ENCODE measurements at places on chromosomes 5 and 9. TPM values are rescaled to one million over a fixed set of nuclear protein-coding genes. Genes with fewer than 3 reads are reported as not detected.

GRCh38 chr5:124824637-124825158, 78.3 kb upstream of the ZNF608 start:
- no peak for DNase-seq

- DNase-seq, result no peak
Measured at GRCh38 chr9:88587182-88587581, 52.2 kb downstream of the NXNL2 start.

- no peak for DNase-seq
Measured at GRCh38 chr5:77953374-77953773, 177.2 kb upstream of the TBCA start.

DNA sequence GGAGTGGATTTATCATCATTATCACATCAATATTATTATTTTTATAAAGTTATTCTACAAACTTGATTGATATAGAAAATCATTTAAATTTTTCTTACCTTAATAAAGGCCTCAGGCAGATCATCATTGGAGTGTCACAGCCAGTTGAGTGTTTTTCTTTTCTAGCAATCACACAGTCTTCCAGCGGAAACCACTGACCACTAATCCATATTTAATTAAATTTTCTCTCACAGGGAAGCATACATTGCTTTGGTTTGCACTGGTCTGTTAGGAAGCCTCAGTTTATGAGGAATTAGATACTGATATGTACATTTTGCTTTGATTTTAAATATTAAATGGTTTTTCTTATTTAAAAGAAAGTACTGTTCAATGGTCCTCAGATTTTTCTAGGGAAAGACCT, 6.7 kb downstream of the SPZ1 start:
- DNase-seq, result no peak

GRCh38 chr9:91034976-91035824, 233.6 kb downstream of the SYK start:
- no peak for DNase-seq

- no peak for DNase-seq
Measured at GRCh38 chr5:76576996-76577395, 46.2 kb downstream of the F2RL2 start.

DNA sequence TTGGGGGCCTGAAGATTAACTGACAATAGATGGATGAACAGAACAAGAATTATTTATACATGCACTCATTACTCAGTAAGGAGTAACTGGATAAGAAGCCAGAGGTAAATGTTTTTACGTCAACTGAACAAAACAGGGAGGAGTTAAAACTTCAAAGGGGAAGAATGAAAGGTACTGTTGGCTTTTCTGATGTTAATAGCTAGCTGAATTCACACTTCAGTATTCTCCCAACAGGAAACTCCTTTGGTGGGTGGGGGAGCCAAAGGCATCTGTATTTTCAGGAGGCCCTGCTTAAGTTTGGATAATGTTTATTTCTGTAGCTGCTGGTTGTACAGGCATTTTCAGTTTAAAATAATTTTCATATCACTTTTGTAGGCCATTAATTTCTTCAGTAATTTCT, 23.2 kb upstream of the RFK start:
- DNase-seq, result no peak

GRCh38 chr5:143313298-143313852, 90.1 kb downstream of the NR3C1 start:
- DNase-seq, result no peak

DNA sequence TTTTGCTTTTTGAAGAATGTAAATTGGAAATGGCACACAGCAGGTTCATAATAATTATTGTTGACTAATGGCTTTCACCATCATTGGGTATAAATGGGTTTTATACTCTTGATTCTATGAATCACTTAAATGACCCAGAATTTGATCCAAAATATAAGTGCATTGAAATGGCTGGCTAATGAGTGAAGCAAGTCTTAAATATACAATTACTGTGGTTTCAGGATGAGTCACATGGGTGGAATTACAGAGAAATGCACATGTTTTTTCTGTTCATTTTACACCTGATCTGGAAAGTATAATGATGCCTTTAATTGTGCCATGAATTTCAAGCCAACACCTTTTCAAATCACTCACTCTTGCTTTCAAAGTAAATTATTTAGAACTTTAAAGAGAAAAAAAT, 380.8 kb upstream of the CD180 start:
- DNase-seq, result no peak

- no peak for DNase-seq
Measured at GRCh38 chr9:129581505-129582189, 39.3 kb downstream of the C9orf50 start.

DNA sequence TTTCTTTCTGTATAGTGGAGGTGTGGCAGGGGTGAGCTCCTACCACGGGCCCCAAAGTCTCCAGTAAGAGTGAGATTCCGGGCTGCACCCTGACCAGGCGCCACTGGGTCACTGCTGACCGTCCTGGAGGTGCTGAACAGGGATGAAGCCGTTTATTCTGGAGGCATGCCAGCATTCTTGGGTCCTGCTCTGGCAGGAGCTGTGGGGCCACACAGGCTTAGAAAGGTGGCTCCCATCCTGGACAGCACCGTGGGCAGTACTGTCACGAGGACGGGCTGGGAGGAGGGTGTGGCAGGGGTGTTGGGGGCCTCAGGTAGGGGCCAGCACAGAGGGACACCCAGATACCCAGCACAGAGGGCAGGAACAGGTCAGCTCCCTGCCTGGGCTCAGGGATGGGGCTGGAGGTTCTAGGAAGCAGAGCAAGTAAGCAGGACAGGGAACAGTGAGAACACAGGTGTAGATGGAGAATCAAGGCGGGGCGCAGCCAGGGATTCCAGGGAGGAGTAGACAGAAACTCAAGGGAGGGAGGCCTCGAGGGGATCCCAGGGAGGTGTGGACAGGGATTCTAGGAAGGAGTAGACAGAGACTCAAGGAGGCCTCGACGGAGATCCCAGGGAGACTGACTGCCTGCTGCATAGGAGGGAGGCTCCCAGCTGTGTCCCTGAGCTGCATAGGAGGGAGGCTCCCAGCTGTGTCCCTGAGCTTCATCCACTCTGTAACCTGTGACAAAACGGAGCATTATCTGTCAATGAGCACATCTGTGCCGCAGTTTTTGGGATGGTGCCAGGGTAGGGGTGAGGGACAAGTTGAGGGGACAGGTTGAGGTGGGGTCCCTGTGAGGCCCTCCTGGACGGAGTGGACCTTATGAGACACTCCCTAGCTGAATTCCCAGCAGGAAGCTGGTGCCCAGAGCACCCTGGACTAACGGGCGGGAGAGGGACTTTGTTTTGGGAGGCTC, 1.1 kb upstream of the PLEKHG4B start:
- DNase-seq, result peak; percentile 23

GRCh38 chr5:53167836-53168235, 58.3 kb upstream of the MOCS2 start:
- DNase-seq, result no peak

DNA sequence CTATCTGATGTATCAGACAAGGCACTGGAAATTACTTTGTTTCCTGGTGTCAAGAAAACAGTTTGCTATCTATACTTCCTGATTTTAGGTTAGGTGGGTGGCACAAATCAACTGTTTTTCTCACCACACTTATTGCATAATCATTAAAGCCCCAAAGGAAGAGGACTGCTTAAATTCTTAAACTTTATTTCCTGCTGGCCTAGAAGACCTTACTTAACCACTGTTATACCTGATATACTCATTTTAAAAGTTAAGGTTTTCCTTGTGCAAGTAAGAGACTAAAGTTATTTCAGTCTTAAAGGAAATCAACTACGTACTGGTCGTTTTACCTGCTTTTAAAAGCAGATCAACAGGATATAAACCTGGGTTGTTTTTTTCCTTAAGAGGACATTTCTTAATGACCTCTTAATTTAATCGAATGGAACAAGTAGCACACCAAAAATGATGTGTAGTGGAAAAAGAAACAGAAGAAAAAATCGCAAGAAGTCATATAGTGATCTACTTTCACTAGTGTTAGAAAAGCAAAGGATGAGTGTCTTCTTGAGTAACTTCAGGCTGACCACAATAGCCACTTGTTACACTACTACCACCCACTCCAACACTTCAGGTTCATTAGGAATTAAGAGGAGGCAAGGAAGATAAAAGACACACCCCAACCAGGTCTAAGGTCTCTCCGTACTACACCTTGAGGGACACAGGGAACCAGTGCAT, 974 bp downstream of the CLINT1 start:
- no peak for DNase-seq

GRCh38 chr9:89969881-89970639, 365.2 kb downstream of the GADD45G start:
- no peak for DNase-seq

DNA sequence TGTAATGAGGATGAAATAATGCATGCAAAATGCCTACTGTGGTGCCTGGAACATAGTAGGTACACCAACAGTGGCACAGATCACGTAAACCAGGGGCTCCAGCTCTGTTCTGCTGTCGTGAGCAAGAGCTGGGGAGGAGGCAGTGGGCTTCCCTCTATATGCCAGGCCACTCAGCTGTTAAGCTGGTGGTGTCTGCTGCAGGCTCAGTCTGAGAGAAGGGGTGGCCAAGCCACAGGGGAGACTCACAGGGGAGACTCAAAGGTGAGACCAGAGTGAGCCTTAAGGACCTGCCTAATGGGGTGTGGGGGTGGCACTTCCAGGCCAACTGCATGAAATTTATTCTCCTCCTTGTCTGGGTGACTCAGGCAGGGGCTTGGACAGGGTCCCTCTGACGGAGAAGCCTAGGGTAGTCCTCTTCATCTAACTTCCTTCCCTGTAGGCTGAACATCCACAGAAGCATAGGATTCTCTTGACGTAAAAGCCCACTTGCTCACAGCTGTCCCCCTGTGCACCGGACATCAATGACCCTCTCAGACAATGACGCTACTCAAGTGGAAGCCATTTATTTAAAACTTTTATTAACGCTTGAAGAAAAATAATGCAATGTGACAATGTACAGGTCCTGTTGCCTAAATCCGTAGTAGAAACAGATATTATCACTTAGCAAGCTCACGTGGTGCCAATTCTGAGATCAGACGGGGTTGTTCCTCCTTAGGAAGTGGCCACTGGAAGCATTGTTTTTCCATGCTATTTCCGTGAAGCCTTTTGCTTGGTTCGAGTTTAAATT, 13.9 kb downstream of the STC2 start:
- no peak for DNase-seq

GRCh38 chr9:75185585-75186170, 97.4 kb downstream of the OSTF1 start:
- DNase-seq, result no peak

DNA sequence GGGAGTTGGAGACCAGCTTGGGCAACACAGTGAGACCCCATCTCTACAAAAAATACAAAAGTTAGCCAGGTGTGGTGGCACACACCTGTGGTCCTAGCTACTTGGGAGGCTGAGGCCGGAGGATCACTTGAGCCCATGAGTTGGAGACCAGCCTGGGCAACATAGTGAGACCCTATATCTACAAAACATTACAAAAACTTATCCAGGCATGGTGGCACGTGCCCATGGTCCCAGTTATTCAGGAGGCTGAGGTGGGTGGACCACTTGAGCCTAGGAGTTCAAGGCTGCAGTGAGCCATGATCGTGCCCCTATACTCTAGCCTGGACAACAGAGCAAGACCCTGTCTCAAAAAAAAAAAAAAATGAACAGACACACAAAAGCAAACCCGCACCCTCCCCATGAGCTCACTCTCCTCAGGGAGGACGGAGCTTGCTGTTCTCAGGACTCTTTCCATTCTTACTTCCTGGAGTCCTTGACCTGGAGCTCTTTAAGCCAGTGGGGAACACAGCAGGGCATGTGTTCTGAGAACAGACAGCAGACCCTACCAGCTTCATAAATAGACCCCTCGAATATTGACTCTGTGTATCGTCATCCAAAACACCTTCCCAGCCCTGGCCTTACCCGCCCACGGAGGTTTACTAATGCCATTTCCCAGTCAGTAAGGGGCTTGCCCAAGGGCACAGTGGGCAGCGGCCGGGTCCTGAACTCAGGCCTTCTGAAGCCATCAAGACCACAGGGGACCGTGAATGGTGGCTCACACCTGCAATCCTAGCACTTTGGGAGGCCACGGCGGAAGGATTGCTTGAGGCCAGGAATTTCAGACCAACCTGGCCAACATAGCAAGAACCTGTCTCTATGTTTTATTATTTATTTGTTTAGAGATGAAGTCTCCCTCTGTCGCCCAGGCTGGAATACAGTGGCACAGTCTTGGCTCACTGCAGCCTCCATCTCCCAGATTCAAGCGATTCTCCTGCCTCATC, 11.1 kb downstream of the PTGES2 start:
- DNase-seq, result no peak

DNA sequence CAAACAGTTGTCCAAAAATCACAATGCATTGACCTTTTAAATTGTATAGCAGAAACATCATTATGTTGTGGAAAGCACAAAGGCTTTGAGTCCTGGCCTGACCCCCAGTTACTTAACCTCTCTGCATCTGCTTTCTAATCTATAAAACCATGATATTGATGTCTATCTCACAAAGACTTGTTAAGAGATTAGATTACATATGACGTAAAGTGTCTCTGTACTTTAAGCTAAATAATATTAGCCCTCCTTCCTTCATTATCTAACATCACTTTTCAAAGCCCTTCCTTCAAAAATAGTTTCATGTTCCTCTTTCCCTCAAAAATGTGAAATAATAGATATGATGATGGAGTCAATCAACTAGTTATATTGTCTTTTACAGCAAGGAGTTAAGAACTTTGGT, 3.4 kb downstream of the ADAMTS6 start:
- no peak for DNase-seq

DNA sequence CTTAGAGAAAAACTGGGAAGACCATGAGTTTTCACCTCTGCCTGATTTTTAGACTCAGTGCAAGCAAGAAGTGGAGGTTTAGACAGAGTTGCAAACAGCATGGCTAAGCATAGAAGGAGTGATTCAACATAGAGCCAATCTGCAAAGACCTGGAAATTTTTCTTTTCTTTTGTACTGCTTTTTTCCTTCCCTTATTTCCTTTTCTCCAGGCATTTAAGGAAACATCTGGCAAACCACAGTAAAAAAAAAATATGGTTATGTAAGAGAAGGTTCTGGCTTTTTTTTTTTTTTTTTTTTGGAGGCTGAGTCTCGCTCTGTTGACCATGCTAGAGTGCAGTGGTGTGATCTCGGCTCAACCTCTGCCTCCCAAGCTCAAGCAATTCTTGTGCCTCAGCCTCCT, 16.6 kb upstream of the DCAF12 start:
- no peak for DNase-seq

- no peak for DNase-seq
Measured at GRCh38 chr5:74063346-74063745, 437.4 kb downstream of the ARHGEF28 start.

DNA sequence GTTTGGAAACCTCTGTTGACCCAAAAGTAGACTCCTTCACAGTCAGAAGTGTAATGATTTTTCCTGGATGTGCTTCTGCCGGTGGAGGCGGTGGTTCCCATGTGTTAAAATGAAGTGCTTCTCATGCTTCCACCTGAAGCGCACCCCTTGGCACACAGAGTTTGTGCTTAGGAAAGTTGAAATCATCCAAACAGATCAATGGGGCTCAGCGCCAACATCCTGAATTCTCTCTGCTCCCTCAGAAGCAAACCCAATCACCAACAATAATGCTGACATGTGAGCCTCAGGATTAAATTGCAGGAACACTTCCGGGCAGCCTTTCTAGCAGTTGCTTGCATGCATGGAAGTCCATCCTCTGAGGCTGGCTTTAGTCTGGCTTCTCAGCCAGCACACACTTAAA, 71.0 kb downstream of the MED10 start:
- DNase-seq, result no peak

Gene CD274
- 1.5 TPM for total RNA-seq

Gene NR5A1
- total RNA-seq, result not detected

Gene KIF12
- total RNA-seq, result 2.3 TPM

Gene SLC6A19
- not detected for total RNA-seq

Gene PDLIM4
- 20.6 TPM for total RNA-seq

Gene SPINK4
- total RNA-seq, result not detected

Gene LCNL1
- 0.20 TPM for total RNA-seq

Gene CSF2
- not detected for total RNA-seq

Gene NDUFS4
- total RNA-seq, result 109 TPM

Measured in skin of body (tissue), 3 donors.